ENCODE measurements at places on chromosomes 13 and 19.

DNA sequence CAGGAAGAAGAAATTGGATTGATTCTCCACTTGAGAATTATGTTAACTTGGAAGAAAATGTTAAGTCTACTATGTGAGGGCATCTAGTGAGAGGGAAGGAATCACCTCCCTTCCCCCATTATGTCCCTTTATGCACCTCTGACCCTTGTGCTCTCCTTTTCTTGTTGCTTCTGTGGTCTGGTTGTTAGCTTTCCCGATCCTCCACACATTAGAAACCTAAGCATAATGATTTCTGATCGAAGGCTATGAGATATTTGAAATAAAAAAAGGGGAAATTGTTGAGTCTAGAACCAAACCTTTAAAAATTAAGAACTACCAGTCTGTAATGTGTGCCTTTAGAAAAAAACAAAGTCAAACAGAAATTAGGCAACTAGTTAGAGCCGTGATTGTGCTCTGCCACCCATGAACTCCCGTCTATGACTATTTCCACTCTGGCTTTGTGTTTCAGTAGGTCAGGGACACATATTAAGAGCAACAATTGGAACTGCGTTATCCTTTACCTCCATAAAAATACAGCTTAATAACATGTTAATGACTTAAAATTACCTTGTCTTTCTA, 463 bp upstream of the GPC6 start:
- no peak for DNase-seq

- DNase-seq: peak; percentile 83
Measured at GRCh38 chr19:40614622-40615411, 13.6 kb downstream of the LTBP4 start.

GRCh38 chr13:110443622-110444225, 117.8 kb downstream of the RAB20 start:
- no peak for DNase-seq

DNA sequence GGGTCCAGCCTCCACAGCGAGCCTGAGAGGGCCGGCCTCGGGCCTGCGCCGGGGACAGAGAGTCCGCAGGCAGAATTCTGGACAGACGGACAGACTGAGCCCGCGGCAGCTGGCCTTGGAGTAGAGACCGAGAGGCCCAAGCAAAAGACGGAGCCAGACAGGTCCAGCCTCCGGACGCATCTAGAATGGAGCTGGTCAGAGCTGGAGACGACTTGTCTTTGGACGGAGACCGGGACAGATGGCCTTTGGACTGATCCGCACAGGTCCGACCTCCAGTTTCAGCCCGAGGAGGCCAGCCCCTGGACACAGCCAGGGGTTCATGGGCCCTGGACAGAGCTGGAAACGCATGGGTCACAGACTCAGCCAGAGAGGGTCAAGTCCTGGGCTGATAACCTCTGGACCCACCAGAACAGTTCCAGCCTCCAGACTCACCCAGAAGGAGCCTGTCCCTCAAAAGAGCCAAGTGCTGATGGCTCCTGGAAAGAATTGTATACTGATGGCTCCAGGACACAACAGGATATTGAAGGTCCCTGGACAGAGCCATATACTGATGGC, 490 bp downstream of the ITPKC start:
- DNase-seq: no peak

DNA sequence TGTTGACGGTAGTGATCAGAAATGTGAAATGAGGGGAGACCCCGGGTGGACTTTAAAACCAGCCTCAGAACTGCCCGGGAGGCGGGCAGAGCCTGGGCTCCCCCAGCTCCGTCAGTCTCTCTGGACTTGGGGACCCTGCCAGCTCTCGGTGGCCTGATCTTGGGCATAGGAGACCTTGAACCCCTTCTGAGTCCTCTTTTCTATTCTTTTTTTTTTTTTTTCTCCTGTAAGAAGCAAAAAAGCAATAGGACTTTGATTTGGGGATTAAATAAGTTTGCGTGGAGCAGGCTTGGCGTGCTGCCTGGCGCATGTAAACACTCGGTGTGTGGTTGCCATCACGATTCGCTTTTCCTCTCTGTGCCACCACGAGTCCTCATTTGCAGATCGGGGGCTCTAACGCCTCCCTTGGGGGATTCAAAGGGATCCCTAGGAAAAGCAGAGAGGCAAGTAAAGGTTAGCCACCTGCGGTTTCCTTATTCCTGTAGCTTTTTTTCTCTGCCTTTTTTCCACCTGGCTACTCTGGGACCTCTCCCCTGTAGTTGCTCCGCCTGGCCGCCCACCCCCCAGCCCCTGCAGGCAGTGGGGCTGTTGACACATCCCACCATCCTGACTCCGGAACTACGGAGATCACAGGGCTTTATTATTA, 1.3 kb downstream of the SAFB start:
- DNase-seq: peak; percentile 21

DNA sequence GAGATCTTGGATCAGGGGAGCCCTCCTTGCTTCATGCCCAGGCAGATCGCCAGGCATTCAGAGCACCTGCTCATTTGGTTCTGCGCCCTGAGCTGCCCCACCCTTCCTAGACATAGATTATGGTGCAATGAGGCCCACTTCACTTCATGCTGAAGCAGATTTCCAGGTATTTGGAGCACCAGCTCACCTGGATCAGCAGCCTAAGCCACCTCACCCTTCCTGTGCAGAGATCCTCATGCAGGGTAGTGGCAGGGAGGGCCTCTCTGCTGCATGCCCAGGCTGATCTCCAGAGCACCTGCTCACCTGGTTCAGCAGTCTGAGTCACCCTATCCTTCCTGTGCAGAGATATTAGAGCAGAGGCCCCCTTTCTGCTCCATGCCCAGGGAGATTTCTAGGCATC, 1966.1 kb downstream of the PCDH9 start:
- no peak for DNase-seq

DNA sequence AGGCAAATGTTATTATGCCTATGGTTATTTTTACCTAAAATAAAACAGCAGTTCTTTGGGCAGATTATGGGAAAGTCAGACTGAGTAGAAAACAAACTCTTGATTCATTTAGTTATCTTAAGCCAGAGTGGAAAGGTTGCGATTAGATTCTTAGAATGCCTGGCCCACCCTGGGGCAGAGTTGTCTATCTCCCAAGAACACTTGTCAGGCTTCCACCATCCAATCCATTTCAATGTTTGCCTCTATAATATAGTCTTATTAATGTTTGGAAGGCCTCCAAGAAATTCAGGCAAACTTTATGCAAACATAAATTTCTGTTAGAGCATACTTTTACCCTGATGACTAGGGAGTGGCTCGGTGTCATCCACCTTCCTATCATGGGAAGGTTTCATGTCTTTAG, 207.0 kb downstream of the SLITRK6 start:
- no peak for DNase-seq

- DNase-seq: no peak
Measured at GRCh38 chr19:38837656-38838121, 6.1 kb upstream of the ECH1 start.

GRCh38 chr19:45791744-45792469, 738 bp downstream of the DMWD start:
- DNase-seq: no peak
